ENCODE measurements at places on chromosomes 12 and 14. TPM values are rescaled to one million over a fixed set of nuclear protein-coding genes. Genes with fewer than 3 reads are reported as not detected.

DNA sequence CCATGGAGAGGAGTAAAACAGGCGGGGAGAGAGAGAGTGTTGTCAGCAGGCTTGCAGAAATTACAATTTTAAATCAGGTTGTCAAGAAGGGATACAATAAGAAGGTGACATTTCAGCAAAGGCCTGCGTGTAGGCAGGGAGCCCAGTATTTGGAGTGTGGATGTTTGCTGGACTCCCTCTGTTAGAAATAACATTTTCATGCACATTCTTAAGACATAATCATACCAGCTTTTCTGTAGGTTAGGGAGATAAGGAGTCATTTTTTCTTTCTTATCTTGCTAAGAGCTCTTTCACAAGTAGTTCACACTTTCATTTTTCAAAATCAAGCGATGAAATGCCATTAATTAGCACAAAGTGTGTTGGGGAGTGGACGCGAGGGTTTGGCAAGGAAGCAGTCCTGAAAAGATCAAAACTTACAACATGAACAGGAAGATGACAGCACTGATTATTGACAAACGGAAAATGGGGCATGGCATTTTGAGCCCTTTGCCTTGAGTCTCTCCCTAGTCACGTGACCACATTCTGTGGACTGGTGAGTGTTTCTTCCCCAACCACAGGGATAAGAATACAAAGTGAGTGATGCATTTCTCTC is 160.2 kb downstream of the DAD1 start:
- H3K4me1 ChIP-seq = peaks cover 5% of the 10 kb centered on the region
- no peak overlapping the region for H3K4me3 ChIP-seq
- H3K27me3 ChIP-seq = no peaks in the 10 kb centered on the region

DNA sequence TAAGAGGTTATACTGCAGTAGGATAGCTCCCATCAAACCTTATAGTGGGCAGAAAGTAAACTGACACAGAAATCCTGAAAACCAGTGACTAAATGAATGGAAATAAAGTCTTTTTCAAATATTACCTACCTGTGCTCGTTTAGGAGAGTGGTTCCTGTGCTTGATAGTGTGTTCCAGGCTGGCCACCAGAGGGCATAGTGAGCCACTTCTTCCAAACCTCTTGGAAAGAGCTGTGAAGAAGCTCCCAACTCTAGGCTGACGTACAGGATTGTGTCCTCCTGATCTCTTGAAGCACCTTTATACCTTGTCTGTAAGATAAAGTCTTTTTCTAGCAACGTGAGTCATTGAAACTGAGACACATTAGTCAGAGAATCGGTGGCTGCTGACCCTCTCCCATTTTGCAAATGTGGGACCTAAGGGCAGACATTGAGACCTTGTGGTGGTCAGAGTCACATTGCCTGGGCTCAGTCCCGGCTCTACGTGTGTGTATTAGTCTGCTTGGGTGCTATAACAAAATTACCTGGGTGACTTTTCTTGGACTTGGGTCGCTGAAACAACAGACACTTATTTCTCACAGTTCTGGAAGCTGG is 17.6 kb downstream of the TDP1 start:
- no peaks in the 10 kb centered on the region for H3K4me1 ChIP-seq
- peak; percentile 62 for DNase-seq
- H3K27ac ChIP-seq = no peak overlapping the region
- no peaks in the 10 kb centered on the region for H3K27me3 ChIP-seq

The TSPAN19 gene
- total RNA-seq = not detected

The CNTN1 gene
- not detected for total RNA-seq

The LTBP2 gene
- 0.86 TPM for total RNA-seq
